ENCODE measurements at places on chromosomes 2 and 18.

GRCh38 chr2:73114273-73114867 lies 1.6 kb upstream of the RAB11FIP5 start:
- no peak for DNase-seq

- DNase-seq = no peak
These were observed 464.5 kb upstream of the MYT1L start for GRCh38 chr2:2795438-2796091.

DNA sequence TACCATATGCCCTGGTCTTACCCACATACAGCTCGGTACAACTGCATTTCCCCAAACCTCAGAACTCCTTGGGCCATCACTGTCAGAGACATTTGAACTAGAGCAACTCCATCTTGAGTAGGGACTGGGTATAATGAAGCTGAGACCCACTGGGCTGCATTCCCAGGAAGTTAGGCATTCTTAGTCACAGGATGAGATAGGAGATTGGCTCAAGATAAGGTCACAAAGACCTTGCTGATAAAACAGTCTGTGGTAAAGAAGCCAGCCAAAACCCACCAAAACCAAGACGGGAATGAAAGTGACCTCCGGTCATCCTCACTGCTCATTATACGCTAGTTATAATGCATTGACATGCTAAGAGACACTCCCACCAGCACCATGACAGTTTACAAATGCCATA lies 131.3 kb downstream of the PIK3C3 start:
- DNase-seq = no peak

DNA sequence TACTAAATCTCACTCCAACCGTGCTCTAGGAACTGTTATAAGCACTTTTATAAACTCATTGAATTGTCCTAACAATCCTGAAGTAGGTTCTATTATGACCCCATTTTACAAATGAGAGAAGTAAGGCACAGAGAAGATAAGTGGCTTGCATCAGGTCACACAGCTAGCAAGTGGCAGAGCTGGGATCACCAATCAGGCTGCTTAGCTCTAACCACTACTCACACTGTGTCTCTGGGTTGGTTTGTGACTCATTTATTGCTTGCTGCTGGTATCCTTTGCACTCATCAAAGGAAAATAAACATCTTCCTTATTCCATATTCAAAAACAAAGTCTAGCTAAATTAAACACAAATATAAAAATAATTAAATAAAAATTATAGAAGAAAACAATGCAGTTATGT lies 42.5 kb upstream of the IL1R2 start:
- DNase-seq = no peak
